Calu3 (cell line): ENCODE measurements at places on chromosomes 12 and 14.
A peak's percentile ranks its signal among the peaks of the same experiment; 100 is the strongest.

DNA sequence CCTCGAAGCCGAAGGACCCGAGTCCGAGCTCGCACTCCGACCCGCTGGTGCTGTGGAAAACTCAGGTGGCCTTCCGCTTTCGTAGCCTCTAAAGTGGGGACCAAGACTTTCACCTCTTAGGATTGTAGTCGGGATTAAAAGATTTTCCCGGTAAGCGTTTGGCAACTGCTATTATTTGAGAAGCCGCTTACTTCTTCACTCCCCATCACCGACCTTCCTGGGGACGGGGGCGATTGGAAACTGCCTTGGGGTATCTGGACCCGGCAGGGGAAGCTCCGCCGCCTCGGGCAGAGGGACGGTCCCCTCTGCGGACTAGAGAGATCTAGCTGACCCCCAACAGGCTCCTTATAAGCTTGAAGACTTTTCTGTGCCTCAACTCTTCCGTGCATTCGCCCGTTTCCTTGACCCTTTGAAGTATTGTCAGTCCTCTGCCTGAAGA is 659 bp downstream of the TRAFD1 start:
- no peak for DNase-seq

GRCh38 chr12:46942579-46942978 is 116.8 kb upstream of the SLC38A4 start:
- no peak for DNase-seq

- DNase-seq: no peak
Measured at GRCh38 chr14:85764822-85765221, 234.9 kb downstream of the FLRT2 start.

- DNase-seq: no peak
Measured at GRCh38 chr14:52060080-52060479, 8.8 kb downstream of the NID2 start.

DNA sequence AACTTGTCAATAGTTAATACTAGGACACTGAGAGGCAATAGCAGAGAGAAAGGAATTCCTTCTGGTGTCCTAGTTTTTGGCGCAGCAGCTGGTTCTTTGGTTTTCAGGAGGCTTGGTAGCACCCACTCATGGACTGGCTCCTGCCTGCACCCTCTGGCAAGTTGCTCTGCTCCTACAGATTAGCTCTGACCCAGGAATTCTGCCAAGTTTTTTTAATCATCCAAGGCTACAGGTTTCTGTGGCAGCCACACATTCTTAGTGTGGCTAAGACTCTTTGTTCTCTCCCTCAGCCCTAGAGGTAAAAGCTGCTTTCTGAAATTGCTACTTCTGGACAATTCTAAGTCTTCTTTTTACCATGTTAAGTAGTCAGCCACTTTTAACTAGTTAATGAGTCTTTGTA is 72.0 kb upstream of the FKBP4 start:
- no peak for DNase-seq

DNA sequence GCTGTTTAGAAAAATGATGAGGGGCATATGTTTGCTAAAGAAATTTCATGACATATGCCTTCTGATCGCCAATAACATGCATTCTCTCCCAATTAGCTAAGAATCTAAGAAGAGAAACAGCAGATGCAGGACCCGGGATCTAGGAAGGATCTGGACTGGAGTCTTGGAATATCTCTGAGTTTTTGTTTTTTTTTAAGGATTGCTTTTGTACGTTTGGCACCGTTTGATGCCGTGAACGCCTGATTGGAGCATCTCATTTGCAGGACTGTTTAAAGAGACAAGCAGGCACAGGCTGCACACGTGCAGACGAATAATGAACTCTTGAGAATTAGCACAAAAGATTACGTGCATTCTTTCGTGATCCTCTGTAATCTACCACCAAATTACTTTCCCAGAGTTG is 13.6 kb downstream of the EML1 start:
- DNase-seq: no peak

- DNase-seq: no peak
Measured at GRCh38 chr12:91937009-91937408, 208.6 kb downstream of the BTG1 start.

DNA sequence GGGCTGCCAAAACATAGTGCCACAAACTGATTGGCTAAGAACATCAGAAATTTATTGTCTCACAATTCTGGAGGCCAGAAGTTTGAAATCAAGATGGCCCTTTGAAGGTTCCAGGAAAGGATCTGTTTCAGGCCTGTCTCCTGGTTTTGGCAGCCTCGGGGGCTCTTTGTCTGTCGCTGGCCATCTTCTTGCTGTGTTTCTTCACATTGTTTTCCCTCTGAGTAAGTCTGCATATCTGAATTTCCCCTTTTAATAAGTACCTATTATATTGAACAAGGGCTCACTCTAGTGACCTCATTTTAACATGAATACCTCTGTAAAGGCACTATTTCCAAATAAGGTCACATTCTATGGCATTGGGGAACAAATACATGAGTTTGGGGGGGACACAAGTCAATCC is 467.1 kb upstream of the MGAT4C start:
- DNase-seq: no peak

GRCh38 chr12:3047961-3048360 is 29.2 kb upstream of the TSPAN9 start:
- no peak for DNase-seq

GRCh38 chr12:124512667-124513296 is 54.6 kb downstream of the NCOR2 start:
- DNase-seq: peak; percentile 98

DNA sequence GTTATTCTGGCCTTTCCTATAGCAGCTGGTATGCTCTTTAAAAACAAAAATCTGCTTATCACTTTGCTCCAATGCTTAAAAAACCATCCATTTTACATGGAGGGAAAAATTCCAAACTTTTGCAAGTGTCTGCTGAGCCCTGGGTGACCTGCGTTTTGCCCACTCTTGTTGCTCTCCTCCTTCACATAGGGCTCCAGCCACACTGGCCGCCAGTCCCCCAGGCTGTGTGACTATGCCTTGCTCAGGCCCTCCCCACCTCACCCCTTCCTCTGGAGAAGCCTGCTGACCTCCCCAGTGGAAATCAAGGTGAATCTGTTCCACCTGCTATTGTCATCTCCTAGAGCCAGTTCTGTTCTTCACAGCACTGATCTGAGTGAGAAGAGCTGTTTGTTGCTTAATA is 126.9 kb downstream of the SLC25A47 start:
- no peak for DNase-seq

DNA sequence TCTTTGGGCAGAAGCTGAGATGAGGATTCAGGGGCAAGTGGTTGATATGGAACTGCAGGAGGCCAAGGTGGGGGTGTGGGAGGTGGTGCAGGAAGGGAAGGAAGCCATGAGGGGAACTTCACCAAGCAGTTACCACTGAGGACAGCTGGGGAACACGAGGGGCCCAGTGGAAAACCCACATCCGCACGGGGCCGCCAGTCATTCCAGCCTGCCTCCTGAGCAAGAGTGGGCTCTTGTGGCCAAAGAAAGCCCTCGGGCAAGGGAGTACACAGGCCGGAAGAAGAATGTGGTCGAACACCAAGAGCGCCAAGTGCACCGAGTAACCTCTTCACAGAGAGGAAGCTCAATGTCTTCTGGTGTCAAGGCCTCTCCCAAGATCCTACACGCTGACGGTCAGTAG is 252.2 kb upstream of the FOXN3 start:
- DNase-seq: no peak

DNA sequence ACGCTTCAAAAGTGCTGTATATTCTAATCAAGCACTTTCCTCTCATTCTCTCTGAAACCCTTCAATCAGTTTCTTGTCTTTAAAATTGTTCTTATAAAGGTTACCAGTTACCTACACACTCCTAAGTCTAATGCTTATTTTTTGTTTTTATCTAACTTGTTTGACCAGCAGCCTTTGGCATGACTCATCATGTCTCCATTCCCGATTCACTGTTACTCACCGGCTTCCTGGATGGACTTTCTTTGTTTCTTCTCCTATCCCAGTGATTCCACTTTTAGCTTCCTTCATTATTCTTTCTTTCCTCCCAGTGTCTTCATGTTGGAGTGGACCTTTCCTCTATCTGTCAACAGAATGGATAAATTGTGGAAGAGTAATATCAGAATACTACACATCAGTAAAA is 368.6 kb upstream of the CCDC196 start:
- peak; percentile 12 for DNase-seq

DNA sequence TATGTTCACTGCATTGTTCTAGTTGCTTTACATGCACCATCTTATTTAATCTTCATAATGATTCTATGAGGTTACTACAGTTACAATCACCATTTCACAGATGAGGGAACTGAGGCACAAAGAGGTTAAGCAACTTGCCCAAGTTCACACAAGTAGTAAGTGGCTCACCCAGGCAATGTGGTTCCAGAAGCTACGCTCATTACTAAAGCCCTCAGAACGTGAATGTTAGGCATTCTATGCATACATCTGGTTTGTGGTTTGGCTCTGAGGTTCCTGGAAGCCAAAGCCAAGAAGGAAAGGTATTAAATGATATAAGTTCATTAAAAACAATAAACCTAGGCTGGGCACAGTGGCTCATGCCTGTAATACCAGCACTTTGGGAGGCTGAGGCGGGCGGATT is 14.4 kb upstream of the VRTN start:
- DNase-seq: no peak

DNA sequence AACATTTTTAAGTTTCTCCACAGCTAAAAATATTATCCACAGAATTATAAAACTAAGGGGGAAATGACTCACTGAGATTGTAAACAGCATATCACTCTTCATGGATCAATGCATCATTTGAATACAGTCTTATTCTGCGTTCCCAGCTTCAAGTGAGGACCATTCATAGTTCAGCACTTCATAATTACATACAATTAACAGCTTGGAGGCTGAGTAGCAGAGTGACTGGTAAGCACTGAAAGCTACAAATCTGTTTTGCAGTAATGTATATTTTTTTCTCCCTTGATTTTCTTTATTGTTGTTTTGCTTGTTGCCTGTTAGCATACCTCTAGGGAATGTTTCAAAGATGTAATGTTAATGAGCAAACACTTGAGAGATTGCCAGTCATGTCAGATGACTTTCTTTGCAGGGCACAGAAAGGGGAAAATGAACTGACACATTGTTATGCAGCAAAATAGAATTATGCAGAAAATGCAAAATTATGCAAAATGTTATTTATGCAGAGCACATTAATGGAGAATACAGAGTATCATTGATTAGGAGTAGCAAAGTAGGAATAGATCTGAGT is 138.6 kb downstream of the RPS29 start:
- DNase-seq: no peak

DNA sequence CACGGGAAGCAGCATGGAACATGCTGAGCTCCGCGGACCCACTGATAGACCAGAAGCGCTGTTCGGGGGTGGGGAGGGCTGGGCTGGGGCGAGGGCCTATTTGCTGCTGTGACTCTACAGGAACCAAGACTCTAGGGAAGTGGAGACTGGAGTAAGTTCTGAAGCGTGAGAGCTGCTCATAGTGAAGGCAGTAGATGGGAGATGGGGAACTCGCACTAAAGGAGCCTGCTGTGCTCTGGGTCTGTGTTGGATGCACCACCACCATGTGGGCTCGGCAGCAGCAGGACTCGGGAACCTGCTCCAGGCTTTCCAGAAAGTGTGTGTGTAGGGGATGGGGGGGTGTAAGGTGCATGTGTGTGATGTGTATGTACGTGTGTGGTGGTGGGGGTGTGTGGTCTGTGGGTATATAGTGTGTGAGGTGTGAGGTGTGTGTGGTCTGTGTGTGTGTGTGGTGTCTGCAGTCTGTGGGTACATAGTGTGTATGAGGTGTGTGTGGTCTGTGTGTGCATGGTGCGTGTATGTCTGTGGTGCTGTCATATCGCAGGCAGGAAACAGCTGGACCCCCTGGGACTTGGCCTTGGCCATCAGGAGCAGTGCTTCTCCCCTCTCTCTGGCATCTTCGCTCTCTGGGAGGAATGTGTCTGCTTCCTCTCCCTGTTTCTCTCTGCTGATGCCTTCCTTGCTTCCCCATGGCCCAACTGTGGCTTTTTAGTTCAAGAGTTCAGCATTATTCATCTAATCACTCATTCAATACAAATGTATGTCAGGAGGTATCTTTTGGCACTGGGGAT is 378.9 kb downstream of the FUT8 start:
- no peak for DNase-seq

GRCh38 chr12:75613981-75614380 is 102.6 kb upstream of the KRR1 start:
- DNase-seq: no peak

- DNase-seq: no peak
Measured at GRCh38 chr14:23896609-23897153, 56.9 kb upstream of the DHRS4 start.

DNA sequence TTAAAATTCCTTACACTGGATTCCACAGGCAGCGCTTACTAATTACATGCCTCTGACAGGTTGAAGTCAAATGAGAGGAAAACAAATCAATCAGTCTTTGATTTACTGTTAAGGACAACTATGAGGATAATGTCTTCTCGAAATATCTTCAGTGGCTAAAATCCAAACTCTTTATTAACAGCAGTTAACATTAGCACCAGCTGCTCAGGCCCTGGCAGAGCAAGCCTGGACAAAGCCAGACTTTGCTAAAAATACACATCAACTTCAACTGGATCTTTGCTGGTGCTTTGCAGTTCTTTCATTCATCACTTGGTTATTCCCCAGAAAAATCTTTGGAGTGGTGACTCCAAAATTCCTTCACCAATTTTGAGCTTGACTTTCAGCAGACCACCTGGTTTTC is 98.7 kb downstream of the HECTD4 start:
- no peak for DNase-seq

GRCh38 chr12:26122681-26123481 is 2.0 kb downstream of the BHLHE41 start:
- DNase-seq: peak; percentile 63

GRCh38 chr14:52051871-52052270 is 17.0 kb downstream of the NID2 start:
- DNase-seq: no peak

DNA sequence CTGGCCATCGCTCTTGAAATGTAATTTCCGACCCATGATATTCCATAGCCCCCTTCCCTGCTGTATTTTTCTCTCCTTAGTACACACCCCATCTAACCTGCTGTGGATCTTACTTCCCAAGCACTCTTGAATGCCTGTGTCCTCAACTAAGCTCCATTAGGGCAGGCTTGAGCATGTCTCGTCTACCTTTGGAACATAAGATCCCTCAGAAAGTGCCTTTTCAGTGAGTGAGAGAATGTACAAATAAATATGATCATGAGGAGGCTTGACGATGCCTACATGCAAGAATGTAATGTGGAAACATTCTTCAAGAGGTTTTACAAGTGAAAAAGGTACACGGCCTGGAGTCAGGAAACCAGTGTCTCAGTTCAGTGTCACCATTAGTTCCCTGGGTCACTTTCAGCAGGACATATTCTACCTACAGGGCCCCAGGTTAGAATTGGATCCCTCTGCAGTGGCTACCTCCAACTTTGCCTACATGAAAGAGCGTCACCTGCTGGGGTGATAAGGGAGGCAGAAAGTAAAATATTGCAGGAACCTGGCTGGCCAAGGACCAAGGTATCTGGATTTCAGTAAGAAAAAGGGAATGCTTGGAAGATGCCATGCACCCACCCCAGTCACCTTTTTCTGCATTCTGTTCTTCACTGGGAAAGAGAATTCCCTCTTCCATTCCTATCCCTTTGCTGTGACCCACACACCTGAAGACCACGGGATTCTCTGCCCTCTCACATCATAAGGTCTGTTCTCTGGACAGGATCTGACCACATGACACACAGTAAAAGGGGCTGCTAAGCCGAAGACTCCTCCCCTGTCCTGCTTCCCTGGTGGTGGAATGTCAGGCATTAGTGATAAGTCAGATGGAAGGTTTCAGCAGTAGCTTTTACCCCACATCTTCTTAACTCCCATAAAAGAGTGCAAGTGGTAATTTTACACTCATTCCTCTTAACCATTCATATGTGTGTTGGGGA is 24.6 kb upstream of the SERPINA1 start:
- DNase-seq: peak; percentile 53
